ENCODE measurements at places on chromosomes 5 and 9.

GRCh38 chr9:26210338-26210851, 532.2 kb upstream of the TUSC1 start:
- DNase-seq = no peak

DNA sequence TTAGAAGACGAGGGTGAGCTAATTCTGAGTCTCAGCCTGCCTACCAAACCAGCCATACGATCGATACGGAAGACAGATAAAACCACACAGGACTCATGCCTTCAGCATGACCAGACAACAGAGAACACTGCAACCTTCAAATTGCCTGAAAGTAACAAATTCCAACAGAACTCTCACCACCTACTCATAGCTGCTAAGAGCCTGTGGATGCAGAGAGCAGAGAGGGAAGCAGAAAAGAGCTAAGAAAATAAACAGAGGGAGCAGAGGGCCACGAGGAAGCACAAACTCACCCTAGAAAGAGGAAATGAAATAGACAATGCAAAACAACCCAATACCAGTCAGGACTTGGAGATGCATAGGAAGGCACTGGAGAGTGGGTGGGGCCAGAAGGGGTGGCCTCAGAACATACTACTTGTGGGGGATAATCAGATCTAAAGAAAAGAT, 86.7 kb upstream of the TAS2R1 start:
- no peak for DNase-seq

GRCh38 chr9:76784881-76785280, 20.6 kb downstream of the PCA3 start:
- no peak for DNase-seq

DNA sequence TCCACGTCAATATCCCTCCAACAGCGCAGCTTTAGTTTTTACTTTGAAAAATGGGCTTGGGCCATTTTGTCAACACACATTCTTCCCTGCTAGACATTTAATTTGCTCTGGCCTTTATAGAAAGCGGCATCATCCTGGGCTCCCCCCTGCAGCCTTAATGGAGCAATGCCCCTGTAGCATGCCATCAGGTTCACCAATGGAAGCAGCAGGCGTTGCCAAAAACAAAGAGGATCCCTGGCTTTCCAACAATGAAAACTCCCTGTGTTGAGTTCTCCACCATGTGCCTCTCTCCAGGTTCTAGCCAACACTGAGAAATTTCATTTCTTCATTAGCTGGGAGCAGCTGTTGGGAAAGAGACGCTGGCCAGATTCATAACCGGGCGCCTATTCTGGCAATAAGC, 139.5 kb downstream of the ZNF622 start:
- no peak for DNase-seq

DNA sequence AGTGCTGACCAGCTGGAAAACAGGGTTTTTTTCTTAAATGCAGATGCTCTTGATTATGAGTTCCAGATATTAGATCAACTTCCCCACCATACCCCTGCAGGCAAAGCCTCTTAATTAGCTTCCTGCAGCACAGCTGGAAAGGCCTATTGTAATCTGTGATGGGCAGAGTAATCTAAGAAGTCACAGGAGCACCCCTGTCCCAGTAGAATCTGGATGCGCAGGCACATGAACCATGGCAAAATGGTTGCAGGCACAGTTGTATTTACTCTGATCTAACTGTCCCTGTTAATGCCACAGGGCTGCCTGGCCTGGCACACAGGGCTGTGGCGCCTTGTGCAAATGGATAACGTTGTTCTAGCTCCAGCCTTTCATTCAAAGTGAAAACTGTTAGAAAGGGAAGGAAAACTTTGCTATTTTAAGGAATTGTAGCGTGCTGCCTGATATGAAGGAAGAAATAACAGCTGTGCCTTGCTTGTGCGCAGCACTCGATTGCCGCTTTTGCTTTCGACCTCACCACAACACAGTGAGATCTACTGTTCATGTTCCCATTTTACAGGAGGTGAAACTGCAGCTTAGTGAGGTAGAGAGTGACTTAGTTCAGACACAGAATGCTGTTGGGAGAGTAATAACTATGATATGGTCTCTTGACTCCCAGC, 2.3 kb downstream of the TGFBI start:
- no peak for DNase-seq

- DNase-seq = no peak
Observed at GRCh38 chr5:129747572-129748407, at the start of gene MINAR2. Gene MINAR2 (plus strand): TSS chr5:129748094. CDS start chr5:129748191, 97 bp downstream.
